Activated T-cell treated with anti-CD3 and anti-CD28 coated beads, Interleukin-2, amount 50 U/mL, for 24 hours (primary cell): ENCODE measurements at places on chromosomes 12 and 14.

DNA sequence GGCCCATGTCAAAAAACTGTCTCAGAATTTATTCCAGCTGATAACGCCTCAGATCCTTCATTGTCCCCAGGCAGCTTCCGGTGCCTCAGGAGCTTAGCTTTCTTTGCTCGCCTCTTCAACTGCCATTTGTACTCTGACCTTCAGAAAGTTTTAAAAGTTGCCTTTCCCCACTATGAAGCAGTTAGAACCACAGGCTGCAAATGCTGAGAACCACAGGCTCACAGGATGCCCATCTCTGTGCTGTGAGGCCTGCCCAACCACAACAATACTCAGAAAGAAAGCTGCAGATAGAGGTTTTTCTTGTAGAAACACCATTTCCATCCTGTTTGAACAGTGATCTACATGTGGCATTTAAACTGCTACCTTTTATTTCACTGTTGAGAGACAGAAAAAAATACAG, 131.1 kb downstream of the PRKCH start:
- peak; percentile 63 for DNase-seq

- DNase-seq: no peak
Measured at GRCh38 chr14:62429683-62430082, 615.6 kb downstream of the KCNH5 start.

DNA sequence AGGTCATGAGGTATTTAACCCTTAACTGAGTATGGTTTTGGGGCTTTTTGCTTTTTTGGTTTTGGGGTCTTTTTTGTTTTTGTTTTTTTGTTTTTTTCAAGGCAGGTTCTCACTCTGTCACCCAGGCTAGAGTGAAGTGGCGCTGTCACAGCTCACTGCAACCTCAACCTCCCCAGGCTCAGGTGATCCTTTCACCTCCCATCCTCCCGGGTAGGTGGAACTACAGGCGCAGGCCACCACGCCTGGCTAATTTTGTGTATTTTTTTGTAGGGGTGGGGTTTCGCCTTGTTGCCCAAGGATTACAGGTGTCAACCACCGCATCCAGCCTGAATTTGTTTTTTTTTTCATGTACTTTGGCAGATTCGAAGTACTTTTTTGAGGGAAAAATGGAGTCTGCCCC, 19.9 kb downstream of the RAP1B start:
- no peak for DNase-seq

DNA sequence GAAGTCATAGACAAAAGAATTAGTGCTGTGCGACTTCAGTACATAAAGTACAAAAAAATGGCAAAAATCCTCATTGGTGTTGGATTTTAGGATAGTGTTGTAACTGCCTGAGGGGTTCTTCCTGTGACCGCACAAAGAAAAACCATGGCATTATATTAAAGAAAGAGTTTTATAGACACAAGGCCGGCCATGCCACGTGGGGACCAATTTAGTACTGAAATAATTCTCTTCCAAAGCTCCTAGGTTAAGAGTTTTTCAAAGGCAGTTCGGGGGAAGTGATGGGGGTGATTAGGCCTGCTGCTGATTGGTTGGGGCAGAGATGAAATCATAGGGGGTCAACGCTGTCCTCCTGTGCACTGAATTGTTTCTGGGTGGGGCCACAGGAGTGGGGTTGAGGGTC, 150.9 kb upstream of the EEA1 start:
- DNase-seq: no peak

GRCh38 chr12:96872961-96873360, 34.1 kb upstream of the NEDD1 start:
- no peak for DNase-seq

- DNase-seq: peak; percentile 9
Measured at GRCh38 chr14:105702275-105702817, 176.0 kb downstream of the TMEM121 start.

DNA sequence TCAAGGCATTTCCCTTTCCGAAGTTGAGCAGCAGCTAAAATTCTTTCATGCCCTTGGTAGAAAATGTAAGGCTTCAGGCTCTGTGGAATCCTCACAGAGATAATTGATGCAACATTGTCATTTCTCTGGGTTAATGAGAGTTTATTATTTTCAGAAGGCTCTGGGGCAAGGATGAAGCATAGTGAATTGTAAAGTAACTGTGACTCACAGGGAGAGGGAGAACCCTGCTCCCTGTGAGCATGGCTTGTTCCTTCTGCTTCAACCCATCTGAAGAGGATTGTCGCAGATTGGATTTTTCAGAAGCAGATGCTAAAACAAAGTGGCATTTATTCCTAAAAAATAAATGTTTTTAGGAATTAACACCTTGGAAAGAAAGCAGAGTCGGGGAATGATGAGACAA, 41.2 kb downstream of the APOBEC1 start:
- DNase-seq: no peak

DNA sequence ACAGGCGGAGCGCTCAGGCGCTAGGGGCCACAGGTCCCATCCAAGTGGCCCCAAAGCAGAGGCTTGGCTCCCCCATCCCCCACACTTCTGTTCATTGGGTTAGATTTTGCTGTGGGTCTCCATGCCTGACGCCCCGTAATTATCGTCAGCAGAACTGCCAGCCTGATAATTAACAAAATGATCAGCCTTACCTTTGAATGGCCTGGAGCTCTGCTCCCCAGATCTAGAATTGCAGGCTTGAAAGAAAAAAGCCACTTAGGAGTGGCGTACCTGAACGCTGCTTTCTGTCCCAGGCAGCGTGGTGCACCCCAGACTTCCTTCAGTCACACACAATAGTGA, 28.7 kb upstream of the LRP1-AS start:
- DNase-seq: no peak

DNA sequence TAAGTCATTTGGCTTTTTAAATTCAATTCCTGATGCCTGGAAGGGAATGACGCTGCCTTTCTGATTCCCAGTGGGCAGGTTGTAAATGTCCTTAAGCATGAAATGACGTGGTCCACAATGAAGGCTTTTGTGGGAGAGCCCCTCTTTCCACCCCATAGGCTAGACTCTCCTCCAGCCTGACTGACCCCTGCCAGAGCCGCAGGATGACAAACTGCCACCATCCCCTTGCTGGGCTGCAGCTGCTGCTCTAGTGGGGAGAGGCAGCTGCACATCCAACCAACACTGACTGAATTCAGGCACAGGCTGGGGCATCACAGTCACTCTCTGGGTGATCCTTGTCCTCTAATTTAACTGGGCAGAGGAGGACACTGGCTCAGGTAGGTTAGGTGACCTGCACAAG, 6.3 kb downstream of the TSPAN11 start:
- DNase-seq: no peak

DNA sequence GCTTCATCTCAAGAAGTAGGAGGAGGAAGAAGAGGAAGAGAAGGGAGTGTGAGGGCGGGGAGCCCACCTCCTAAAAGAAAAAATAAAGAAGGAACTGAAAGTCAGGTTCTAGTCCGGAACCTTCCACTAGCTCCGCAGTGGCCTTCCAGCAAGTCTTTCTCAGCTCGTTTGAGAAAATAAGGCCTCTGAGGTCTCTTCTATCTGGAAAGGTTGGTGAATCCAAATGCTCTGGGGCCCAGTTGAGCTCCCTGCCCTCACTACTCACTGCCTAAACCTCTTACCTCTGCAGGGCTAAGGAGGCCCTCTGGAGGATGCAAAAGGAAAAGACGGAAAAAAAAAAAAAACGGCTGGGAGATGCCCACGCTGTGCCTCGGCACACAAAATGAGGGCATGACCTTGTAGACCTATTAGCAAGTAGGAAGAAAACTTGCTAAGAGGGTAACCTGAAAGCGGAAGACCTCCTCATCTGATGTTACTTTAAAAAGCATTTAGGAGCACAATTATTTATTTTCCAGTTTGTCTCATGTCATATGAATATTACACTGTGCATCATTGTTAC, 35.9 kb downstream of the FBLN5 start:
- DNase-seq: peak; percentile 52

DNA sequence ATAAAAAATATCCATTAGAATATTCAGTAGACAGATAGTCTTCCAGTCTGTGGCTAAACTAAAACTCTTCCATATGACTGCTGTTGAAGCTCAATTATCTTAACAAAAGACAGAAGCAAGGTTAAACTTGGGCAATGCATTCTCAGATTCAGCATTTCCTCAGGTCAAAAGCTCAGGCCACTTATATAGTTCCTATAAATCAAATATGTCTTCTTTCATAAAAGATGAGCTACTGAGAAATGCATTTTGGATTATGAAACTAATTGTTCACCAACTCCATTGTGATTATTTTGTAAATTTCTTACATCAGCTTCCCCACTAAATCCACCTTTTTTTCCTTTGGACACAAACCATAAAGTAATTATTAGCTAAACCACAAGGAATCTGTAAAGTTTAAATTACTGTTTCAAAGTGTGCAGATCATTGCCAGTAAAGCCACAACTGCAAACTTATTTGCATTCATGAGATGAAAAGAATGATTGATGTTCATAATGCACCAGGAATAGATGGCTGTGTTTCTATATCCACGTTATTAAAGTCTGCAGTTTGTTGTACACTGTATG, 224.4 kb downstream of the FBXL14 start:
- no peak for DNase-seq
